ENCODE measurements at places on chromosomes 1 and 21.

- DNase-seq, result no peak
Observed at GRCh38 chr1:235516862-235517446, 12.7 kb upstream of the B3GALNT2 start.

- DNase-seq, result no peak
Observed at GRCh38 chr1:211333906-211334305, 7.3 kb downstream of the TRAF5 start.

GRCh38 chr1:209815931-209816341 is 10.0 kb upstream of the IRF6 start:
- DNase-seq, result no peak

DNA sequence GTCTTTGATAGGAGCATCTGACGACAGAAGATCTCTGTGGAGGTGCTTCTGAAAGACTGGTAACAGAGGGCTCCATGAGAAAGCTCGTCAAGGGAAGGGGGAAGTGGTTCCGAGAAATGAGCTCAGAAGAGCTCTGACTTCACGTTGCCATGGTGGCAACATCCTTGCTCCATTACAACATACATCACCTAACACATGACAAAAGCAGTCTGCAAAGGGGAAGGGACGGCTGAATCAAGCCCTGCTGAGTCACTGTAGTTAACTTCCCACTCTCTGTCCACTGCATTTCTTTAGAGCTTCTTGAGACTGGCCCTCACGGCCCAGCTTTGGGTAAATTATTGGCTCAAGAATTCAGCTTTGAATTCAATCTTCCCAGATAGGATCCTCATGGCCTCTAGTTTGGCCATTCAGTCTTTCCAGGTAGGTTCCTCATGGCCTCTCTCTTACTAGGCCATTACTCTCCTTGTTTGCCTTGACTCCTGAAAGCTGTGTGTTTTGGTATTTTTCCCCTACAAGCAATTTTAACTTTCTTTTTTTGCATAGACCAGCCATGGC is 88.0 kb upstream of the ZNF648 start:
- DNase-seq, result no peak

GRCh38 chr21:29151931-29152330 is 21.5 kb downstream of the MAP3K7CL start:
- DNase-seq, result no peak

GRCh38 chr21:31688603-31689368 is 29.3 kb downstream of the SOD1 start:
- DNase-seq, result no peak

DNA sequence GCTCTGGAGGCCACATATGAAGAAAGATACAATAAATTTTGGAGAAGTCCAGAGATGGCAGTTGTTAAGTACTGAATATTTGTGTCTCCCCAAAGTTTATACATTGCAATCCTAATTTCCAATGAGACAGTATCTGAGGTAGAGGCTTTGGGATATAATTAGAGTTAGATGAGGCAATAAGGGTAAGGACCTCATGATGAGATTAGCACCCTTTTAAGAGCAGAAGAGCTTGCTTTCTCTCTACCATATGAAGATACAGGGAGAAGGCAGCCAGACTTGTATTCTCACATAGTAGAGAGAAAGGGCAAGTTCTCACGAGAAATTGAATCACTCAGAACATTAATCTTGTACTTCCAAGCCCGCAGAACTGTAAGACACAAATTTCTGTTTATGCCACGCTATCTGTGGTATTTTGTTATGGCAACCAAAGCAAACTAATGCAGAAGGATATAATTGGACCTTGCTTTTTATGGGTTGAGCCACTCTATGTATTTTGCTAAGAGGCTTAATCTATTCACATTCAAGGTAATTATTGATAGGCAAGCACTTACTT is 430.1 kb downstream of the KCNT2 start:
- no peak for DNase-seq

GRCh38 chr1:90405726-90406125 is 311.4 kb downstream of the BARHL2 start:
- DNase-seq, result no peak

DNA sequence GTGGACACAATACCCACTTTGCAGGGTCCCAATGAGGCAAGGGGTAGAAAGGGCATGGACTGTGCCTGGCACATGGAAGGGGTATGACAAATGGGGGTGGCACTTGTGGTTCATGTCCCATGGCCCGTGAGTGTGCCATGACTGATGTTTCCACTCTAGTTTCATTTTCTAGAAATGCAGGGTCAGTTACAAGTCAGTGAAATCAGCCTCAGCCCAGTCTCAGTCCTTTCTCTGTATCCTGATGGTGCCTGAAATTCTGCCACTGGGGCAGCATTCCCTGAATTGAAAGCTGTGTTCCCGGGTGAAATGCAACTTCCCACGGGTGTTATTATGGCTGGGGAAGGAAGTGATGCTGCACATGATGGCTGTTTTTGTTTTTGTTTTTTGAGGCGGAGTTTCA is 110.8 kb upstream of the ZBTB40 start:
- DNase-seq, result no peak

DNA sequence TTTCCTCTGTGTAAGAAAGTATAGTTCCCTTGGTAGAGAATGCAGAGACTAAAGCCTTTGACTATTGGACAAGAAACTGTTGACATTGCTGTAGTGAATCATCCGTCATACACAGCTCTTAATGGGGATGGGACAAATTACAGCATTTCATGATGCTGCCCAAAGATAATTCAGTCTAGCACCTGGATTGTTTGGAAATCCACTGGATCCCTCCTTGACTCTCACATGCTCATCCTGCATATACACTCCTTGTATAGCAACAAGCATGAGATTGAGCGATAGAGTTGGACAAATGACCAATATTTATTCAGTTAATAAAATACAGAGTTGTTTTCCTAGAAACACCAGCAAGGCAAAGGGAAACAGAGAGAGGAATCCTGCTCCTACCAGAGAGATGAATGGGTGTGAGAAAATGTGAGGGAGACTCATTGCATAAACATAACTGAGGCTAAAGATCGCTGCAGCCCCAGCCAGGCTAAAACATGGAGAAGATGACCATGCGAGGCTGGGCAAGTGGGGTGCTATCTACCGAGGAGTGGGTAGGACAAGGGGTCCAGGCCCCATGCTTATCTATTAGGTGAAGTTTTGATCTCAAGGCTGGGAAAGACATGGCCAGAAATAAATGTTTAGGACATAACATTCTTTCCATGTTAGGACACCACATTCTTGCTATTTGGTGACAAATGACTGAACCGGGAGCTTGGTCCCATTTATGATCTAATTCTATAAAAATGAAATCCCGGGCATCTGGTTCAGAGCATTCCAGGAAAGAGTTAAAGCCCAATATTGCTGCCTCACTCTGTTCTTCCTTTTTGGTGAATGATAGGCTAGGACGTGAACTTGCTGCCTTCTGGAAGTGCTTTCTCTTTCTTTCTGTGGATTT is 153.2 kb downstream of the TGFB2 start:
- no peak for DNase-seq

GRCh38 chr1:187854457-187854856 is 1025.7 kb downstream of the PLA2G4A start:
- DNase-seq, result no peak

DNA sequence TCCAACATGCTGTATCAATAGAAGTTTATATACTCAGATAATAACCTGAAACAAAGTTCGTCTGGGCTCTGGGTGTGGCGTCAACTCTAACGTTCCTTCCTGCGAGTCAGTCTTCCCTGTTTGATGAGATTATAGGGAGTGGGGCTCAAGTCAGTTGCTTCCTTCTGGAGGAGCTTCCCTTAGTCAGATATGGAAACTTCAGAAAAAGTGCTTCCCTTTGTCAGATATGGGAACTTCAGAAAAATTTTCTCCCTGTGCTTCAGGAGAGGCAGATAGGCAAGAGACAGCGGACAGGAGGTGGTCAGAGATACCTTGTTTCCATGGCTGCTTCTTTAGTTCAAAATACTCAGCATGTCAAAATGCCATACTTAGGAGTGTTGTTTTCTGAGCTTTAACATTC is 51.1 kb upstream of the PRDX6 start:
- DNase-seq, result no peak

DNA sequence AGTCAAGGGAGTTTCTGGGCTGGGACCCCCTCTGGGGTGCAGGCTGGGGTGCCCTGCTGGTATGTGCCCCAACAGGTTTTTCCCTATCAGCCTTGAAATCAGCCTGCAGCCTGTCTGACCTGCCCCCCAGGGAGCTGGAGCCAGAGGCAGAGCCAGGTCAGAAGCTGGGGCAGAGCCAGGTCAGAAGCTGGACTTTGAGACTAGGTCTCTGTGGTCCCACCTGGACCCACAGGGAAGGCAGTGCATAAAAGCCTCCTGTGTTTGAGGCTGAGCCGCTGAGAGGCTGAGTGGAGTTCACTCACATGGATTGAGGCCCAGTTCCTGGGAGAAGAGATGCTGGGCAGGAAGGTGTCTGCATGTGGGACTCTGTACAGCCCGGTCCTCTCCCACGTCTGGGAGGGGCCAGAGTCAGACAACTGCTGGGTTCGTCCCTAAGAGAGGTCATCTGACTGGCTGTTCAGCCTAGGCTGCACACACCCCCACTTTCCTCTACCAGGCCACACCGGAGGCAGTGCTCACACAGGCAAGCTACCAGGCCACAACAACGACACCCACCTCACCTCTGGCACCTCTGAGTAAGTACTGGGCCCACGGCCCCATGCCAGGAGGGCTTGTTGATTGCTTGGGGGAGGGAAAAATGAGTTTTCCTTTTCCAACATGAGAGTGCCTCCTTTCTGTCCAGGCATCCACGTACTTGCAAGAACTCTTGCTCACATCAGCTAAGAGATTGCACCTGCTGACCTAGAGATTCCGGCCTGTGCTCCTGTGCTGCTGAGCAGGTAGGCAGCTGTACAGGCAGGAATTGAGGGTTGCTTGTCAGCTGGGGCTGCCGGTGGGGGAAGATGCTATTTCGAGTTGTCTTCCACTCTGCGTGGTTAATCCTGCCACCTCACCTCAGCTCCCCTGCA is at the start of gene ANXA9:
Gene ANXA9, plus strand, starts transcription at position 488 of the 908 bp plus-strand sequence. CDS start 814 bp downstream, outside the sequence.
- DNase-seq, result no peak

DNA sequence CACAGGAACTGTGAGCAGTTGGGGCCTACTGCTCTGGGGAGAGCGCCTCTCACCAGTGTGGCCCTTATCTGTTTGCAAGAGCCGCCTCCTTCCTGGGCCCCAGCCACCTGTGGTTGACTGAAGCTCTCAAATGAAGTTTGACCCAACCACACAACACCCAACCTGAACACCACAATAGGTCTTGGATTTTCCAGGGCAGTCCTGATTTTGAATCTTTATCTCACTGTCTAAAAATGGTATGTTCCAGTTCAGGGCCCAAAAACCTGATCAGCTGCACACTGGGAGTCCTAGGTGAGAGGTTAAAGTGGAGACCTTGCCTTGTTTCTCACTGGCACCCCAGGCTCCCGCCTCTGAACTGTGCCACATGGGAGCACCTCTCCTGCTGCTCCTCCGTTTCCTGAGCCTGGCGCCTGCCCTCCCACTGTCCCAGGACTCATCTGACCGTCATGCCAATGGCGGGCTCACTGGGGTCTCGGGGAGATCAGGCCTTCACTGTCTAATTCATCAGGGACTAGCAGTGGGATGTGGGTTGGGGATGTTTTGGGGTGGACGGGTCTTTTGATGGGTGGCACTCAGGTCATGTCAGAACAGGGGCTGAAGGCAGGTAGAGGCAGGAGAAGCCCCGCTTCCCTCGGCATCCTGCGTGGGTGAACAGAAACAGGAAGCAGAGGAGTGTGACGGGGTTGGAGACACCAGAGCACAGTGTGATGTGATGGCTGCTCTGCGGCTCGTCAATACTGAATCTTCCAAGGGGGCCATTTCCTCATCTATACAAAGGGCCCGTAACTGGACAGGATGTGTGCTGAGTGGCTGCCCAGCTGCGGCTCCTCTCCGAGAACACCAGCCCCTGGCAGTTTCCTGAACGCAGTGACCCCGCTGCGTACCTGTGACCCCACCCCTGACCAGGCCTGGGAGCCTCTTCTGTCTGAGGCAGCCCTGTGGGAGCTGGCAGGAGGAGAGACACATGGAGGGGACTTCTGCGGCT is 59.6 kb upstream of the ITPKB start:
- no peak for DNase-seq

DNA sequence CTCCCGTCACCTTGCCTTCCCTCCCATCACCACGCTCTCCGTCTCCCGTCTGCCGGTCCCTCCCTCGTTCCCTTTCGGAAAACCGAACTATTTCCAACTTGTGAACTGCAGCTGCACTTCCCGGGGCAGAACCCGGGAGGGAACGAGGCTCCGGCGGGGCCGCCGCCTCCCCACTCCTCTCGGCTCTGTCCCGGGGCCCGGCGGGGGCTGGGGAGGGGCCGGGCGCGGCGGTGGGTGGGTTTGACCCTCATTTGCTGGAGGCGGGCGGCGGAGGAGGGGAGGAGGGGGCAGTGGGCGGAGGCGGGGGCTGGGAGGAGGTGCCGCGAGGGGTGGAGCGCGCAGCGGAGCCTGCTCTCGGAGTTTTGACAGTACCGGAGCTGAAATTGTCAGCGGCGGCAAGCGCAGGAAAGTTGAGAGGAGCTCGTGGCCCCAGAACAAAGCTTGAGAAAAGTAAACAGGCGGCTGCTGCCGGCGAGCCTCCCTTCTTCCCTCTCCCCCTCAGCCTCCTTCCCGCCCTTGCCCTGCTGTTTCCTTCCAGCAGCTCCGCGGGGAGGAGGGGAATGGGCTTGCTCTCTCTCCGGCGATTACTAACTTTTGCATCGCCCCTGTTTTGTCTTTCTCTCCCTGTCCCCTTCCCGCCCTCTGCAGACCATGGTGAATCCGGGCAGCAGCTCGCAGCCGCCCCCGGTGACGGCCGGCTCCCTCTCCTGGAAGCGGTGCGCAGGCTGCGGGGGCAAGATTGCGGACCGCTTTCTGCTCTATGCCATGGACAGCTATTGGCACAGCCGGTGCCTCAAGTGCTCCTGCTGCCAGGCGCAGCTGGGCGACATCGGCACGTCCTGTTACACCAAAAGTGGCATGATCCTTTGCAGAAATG is 2.9 kb downstream of the LMO4 start:
- no peak for DNase-seq

DNA sequence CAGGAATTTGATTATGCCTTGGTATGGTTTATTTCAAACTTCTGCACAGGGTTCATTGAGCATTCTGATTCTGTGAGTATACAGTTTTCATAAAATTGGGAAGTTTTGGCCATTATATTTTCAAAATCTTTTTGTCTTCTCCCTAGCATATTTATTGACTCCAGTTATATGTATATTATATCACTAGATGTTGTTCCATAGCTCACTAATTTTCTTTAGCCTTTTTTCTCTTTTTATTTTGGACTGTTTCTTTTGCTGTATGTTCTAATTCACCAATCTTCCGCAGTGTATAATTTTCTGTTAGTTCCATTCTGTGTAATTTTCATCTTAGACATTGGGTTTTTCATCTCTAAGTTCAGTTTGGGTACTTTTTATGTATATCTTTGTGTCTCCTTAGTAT is 31.9 kb downstream of the ZMYM4 start:
- DNase-seq, result no peak

- no peak for DNase-seq
Observed at GRCh38 chr1:241045659-241046058, 311.3 kb downstream of the RGS7 start.
